Coronary artery (tissue), 2 donors: ENCODE measurements at places on chromosomes 2 and 18.

DNA sequence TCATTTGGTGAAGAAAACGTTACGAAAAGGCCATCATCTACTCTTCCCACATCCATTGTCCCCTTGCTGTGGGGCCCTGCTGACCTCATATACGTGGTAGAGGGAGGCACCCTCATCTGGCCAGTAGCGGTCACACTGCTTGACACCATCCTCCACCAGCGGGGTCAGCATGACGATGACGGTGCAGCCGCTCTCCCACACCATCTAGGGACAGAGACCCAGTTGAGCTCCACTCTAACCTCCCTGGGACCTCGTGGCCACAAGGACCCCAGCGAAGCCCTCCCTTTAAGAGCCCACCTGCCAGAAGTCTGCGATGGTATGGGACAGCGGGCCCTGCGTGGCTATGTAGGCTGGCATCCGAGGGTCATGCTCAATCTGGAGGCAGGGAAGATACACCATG, 13.1 kb downstream of the PTPRN start:
- DNase-seq, result no peak

- no peak for DNase-seq
These were observed 540.1 kb downstream of the NRXN1 start for GRCh38 chr2:50491541-50492476.

GRCh38 chr2:182133195-182133891, 147.7 kb downstream of the PPP1R1C start:
- DNase-seq, result no peak

GRCh38 chr2:104716061-104716460, 137.9 kb upstream of the POU3F3 start:
- no peak for DNase-seq

- DNase-seq, result no peak
These were observed 286.8 kb upstream of the HNMT start for GRCh38 chr2:137677466-137677865.

- DNase-seq, result no peak
These were observed 9.7 kb downstream of the FAM98A start for GRCh38 chr2:33589444-33589843.

GRCh38 chr2:67156796-67157195, 240.3 kb upstream of the ETAA1 start:
- no peak for DNase-seq

GRCh38 chr2:231710799-231711676, 2.7 kb downstream of the PTMA start:
- peak; percentile 80 for DNase-seq

GRCh38 chr2:6077585-6077984, 385.4 kb downstream of the SOX11 start:
- no peak for DNase-seq

GRCh38 chr2:108893277-108893676, 95.7 kb downstream of the EDAR start:
- DNase-seq, result no peak

DNA sequence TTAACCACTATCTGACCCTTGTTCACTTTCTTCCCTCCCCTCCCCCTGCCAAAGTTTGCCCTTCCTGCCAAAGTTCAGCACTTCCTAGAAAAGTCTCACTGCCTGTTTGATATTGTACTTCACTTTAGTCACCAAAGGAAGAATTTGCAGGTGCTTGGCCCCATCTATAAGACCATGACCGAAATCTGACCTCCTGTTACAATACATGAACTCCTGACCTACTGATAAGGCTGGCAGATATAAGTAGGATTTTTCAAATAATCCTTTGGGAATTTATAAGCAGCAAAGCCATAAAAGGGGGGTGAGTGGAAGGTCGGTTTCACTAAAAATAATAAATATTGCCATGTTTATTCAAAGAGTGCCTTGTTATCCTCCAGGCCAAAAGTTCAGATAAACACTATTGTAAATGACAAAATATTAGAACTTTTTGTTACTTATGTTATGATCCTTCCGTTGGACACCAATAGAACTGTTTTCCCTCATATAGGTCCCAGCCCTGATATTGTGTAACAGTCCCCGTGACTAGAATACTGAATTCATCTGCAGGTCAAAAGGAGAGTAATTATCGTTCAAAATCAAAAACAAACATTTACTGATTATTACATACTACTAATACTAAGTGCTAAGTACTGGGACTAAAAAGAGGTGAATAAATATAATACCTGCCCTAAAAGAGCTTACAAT, 277.6 kb downstream of the EXOC6B start:
- no peak for DNase-seq

GRCh38 chr2:55013936-55014335, 36.3 kb downstream of the RTN4 start:
- no peak for DNase-seq

DNA sequence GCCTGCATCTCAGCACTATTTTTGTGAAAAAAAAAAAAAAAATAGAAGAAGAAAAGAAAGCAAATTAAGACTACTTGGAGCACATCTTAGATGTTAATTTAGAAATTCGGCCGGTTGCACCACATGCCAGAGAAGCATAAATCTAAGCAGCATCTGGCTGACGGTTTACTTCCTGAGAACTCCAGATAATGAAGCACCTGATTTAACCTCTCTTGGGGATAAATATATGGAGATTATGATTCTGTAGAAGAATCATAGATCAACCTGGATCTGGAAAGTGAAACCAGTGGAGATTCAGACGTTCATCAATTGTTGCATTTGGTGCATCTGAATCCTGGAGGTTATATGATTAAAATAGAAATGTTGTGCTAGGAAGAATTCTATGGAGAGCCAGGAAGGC, 102.1 kb upstream of the SH3BP4 start:
- DNase-seq, result no peak

GRCh38 chr2:55887351-55887750, 36.2 kb downstream of the EFEMP1 start:
- no peak for DNase-seq

GRCh38 chr18:63980027-63980426, 10.1 kb downstream of the SERPINB8 start:
- DNase-seq, result no peak

DNA sequence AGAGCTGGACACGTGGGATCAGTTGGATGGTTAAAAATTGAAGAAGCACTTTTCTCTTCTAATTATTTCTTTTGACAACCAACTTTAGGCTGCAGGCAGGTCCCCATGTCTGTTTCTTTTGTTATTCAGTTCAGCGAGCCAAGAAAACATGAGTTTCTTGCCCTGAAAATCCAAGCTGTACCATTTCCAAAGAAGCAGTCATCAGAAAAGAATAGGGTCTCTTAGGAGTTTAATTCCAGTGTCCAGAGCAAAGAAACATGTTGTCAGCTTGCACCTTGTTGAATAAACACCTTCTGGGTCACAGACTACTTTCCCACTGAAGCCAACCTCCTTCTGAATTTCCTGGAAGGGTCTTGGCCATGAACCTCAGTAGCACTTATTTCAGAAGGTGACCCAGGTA, 170.5 kb upstream of the COPS8 start:
- no peak for DNase-seq

DNA sequence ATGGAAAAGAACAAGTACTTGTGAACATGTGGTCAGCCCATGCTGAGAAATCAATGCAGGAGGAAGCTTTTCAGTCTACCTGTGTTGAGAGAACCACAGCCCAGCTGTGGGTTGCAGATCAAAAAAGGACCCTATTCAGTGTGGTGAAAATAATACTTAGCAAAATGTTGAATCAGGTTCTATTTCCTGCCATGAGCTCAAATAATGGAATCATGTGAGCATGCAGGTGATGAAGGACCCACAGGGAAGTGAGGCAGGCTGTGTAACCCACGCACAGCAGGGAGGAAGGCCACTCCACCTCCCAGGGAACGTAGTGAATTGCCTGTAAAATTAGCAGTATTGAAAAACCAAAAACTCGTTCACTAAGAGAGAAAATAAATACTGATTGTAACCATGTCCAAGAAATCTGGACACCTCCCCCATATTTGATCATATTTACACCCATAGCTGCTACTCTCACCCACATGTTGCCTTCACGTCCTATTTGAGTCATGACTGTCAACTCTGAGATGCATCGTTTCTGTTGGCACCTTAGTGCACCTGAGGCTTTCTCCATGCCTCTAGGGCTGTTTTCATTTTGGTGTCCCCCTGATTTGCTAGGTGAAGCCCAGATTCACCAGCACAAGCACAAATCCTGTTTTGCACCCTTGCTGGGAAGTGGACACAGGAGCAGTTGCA, 20.5 kb upstream of the BCL2L11 start:
- DNase-seq, result no peak

- no peak for DNase-seq
These were observed 37.8 kb downstream of the PSTPIP2 start for GRCh38 chr18:46034230-46034629.

- DNase-seq, result no peak
These were observed 2.8 kb downstream of the IL1F10 start for GRCh38 chr2:113070606-113070975.

DNA sequence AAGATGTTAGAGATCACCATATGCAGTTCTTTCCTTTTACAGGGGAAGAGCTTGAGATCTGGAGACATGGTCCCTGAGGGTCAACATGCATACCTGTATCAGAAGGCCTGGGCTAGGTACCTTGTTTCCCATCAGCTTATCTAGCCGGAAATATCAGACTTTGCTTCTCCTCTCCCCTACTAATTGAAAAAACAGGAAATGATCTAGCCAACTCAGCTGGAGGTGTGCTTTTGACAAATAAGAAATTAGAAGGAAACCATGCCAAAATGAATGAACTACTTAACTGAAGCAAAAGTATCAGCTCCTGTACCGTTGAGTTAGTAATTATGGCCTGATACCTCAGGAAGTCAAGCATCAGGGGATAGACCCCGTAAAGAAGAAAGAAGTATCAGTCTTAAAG, 20.4 kb downstream of the PKP4 start:
- no peak for DNase-seq

GRCh38 chr18:77086656-77087392, 45.8 kb downstream of the MBP start:
- no peak for DNase-seq

- DNase-seq, result no peak
These were observed 65.6 kb upstream of the UBXN4 start for GRCh38 chr2:135676031-135676430.

GRCh38 chr2:211957799-211958198, 580.8 kb downstream of the ERBB4 start:
- no peak for DNase-seq

DNA sequence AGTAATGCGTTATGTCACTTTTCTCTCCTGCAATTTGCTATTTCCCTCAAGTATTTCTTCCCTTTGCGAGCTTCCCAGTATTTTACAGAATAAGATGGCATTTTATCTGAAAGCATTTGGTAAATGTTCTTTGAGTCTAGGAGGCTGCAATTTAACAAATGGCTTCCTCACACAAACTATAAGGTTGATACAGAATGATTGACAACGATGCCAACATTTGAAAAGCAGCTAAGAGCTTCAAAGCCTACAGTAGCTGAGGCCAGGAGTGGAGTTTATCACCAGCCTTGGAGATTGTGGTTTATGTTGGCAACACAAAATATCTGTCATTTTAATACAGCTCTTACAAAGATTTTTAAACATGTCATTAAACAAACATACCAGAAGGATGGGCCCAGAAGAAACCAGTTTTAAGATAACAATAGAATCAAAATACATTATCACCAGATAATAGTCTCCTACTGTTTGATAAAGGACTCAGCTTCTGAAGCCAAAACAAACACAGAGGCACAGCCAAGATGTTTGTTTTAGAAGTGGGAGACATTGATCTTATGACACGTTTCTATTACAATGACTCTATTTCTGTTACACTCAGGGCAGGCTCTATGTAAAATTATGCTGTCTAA, 711.4 kb upstream of the ACVR2A start:
- no peak for DNase-seq
